NCI-H187 (cell line): ENCODE measurements at places on chromosomes 5 and 9.

DNA sequence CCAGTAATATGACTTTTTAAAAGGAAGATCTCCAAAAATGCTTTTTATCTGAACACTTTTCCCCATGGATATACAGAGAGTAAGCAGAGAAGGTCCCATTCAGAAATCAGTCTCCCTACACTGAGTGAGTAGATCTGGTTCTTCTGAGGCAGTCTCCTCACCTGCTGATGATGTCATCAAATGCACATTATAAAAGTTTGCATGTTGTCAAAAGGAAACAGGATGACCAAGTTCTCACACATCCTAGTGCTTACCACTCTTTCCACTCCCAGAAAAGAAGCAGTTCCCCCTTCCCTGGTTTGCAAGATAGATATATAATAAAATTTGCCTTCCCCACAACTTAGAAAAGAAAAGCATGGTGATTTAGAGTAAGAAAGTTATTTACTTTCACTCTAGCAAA, 180.5 kb downstream of the RAB3C start:
- no peak for DNase-seq

- no peak for DNase-seq
These were observed 11.6 kb downstream of the LHX3 start for GRCh38 chr9:136193127-136193890.

DNA sequence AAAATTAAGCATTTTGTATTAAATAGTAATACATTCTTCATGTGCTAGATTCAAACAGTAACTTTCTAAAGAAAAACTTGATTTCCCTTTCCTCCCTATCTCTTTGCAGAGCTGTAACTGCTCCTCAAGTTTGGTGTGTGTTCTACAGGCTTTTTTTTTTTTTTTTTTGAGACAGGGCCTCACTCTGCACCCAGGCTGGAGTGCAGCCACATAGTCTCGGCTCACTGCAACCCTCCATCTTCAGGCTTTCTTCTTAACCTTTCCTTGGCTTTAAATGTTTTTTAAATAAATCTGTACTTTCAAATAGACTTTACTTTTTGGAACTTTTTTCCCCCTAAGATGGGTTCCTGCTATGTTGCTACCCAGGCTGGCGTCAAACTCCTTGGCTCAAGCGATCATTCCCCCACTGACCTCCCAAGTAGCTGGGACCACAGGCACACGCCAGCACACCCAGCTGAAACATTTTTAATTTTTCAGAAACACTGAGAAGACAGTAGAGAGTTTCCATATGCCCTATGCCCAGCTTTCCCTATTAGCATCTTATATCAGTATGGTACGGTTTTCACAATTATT, 9.1 kb downstream of the NDFIP1 start:
- DNase-seq = no peak

DNA sequence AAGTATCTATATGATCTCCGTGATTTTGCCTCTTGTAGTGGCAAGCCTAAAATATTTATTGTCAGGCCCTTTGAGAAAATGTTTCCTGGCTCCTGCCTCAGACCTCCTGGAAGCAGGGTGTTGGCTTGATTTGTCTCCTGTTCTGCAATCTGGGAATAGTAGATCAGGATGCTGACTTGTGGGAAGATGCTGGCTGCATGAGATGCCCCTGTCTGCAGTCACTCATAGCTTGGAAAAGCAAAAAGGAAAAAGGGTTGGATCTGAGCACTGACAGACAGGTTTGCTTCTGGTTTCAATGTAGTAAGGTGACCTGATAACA, 16.7 kb downstream of the TJP2 start:
- DNase-seq = no peak

GRCh38 chr5:9439531-9440292, 106.2 kb downstream of the SEMA5A start:
- no peak for DNase-seq

DNA sequence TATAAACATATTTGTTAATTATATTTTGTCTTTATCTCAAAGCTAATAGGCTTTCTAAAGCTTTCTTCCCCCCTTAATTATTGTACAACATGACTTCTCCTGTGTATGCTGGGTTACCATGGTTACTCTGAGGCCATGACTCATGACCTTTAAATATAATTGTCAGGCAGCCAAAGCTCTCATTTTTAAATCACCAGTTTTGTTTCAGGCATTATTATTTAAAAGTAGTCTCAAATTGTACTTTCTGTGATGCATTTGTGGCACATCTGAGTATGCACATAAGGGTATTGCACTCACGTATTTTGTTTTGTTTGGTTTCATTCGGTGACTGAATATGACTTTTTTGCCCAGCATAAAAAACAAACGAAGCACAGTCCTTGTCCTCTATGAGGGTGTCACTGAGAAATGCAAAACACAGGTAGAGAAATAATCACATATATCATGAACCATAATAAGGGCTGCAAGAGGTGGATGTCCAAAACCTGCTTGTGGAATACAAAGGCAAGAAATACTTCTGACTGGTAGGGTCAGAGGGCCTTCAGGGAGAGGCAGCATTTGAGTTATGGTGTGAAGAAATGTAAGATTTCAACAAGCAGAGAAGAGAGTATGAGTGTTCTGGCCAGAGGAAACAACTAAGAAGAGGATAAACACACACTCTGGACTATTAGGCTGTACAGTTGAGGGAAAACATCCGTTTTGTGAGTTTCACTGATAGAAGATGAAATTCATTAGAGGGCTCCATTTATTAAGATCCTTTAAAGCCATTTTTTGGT, 2.1 kb downstream of the CCDC192 start:
- DNase-seq = no peak

- DNase-seq = peak; percentile 32
These were observed 20.1 kb upstream of the SLC36A1 start for GRCh38 chr5:151427258-151427657.

DNA sequence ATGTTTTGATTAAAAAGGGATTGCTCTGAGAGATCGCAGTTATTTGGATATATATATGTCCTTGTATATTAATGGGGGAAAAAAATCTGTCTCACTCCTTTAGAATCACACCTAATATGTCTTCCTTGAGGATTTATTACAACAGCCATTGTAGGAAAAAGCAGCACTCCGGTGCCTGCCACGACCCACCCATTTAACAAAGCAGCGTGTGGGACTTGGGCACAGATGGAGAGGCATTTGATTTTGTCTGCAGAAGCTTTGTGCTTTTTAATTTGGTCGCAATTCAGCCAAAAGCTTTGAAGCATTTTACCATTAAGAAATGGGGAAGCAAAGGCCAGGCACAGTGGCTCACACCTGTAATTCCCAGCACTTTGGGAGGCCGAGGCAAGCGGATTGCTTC, 159.2 kb downstream of the SMARCA2 start:
- DNase-seq = no peak

DNA sequence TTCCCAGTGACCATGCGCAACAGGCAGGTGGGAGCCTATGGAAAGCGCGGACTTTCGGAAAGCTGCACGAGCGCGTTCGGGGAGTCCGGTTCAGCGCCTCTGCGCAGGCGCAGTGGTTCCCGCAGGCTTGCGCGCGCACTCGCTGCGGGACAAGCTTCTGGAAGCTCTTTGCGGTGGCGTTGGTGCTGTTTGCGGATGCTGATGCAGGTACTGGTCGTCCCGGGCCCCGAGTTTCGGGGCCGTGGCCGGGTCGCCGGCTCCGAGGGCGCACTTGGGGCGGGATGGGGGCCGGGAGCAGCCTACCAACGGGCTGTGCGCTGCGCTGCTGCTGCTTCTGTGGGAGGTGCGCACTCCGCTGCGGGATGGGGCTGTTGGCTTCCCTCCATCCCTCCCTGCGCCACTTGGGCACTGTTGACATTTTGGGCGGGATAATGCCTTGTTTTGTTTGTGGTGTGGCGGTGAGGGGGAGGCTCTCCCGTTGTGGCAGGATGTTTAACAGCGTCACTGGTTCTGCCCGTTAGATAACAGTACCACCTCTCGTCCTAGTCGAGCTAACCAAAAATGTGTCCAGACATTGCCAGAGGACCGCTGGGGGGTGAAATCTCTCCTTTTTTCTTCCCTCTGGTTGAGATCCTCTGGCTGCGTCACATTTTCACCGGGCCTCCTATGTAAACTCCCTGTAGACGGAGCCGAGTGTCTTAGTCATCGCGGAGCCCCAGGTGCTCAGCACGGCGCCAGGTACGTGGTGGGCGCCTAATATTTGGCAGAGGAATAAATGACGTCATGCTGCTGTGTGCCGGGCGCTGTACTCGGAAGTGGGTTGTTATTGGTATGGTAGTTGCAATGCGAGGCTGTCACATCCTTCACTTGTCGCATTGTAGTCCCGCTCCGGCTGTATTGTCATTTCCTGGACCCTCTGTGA, at the start of gene ZNF483:
Gene ZNF483 (plus strand): TSS at position 124 of the 922 bp plus-strand sequence. CDS start 2,217 bp downstream, outside the sequence.
- DNase-seq = peak; percentile 8

DNA sequence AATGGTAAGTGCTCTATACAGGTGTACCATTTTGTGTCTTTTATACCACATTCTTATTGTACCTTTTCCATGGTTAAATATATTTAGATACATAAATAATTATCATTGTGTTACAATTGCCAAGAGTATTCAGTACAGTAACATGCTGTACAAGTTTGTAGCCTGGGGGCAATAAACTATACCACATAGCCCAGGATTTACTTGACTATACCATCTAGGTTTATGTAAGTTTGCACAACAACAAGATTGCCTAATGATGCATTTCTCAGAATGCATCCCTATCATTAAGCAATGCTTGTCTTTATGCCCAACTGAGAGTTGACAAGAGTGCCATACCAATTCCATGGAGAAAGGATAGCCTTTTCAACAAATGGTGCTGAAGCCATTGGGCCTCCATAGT, 136.7 kb upstream of the PJA2 start:
- no peak for DNase-seq

DNA sequence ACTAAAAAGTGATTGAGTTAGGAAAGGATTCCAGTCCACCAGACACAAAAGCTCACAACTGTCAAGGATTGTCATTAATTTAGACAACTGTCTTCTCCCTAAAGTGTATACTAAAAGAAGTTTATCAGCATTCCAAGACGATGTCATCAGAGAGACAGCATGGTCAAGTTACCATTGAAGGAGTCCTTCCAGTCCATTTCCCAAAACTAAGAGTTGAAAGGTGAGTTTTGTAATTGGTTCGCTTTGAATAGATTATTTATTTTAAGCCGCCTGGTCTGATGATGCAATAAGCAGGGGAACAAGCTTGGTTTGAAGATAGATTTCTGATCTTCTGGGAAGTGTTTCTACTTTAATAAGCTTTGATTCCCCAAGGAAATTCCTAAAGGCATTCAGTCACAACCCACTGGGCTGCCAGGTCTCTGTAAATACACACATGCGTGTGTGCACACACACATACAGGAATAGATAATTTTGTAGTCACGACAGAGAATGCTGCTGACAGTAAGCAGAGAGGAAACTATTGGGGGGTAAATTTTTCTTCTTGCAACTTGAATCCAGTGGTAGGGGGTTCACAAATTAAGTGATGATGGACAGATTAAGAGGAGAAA, 234.8 kb downstream of the PIK3R1 start:
- DNase-seq = no peak

- no peak for DNase-seq
These were observed 880.9 kb upstream of the SEMA6A start for GRCh38 chr5:117455236-117456233.

- no peak for DNase-seq
These were observed 34.3 kb upstream of the CAST start for GRCh38 chr5:96627792-96628398.

GRCh38 chr5:67996596-67996995, 219.0 kb upstream of the PIK3R1 start:
- DNase-seq = no peak

- no peak for DNase-seq
These were observed 69.8 kb downstream of the ACO1 start for GRCh38 chr9:32454280-32454679.

DNA sequence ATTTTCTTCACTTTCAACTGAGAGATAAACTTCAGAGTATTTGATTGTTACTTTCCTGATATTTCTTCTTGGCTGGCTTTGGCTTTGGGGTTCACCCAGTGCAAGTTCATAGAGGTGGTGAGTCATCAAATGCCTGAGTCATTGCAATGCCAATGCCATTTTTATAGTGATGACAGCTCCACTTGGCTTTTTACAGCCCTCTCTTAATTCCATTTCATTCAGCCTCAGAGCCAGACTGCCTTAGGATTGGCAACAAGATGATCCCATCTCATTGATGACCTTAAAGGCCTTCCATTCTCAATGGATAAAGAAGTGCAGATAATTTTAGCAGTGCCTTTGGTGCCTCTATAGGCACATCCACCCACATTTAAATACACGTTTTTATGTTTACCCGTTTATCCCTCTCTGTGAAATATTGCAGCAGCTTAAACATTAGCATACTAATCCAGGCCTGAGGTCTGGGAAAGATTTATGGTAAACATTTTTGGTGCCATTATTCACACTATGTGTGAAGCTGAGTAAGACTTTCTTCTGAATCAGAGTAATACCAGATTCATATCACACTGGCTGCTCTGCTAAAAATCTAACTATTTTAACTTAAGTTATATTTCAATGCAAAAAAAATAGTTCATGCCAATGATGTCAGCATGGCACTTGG, 88.9 kb upstream of the TYRP1 start:
- DNase-seq = no peak

GRCh38 chr5:75710637-75711036, 6.6 kb downstream of the POC5 start:
- DNase-seq = no peak

GRCh38 chr9:98333703-98334582, 78.5 kb upstream of the TBC1D2 start:
- no peak for DNase-seq

DNA sequence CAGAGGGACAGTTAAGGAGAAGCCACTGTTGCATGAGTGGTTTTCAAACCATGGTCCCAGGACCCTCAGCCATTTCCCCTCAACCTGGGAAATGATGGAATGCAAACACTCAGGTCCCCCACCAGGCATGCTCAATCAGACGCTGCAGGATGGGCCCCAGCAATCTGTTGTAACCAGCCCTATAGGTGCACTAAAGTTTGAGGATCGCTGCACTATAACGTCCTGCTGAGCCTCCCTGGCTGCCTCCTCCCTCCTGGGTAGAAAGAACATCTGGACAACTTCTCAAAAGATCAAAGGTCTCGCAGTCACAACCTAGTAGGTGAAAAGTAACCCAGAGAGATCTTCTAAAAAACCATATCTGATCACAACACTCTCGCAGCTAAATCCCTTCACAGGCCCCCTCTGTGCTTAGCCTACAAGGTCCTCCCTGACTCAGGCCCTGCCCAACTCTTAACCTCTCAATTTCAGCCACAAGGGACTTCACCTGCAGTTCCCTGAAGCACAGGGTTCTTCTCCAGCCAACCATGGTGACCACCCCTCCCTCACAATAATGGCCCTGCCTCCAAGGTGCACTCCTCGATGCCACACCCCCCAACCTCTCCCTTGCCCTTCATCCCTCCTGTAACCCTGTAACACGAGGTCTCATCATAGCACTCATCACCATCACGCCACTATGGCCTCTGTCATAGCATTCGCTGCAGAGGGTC, 3.5 kb downstream of the SHB start:
- no peak for DNase-seq

- DNase-seq = no peak
These were observed 28.5 kb downstream of the NFIL3 start for GRCh38 chr9:91395106-91395552.
